ENCODE measurements at places on chromosomes 13 and 19.

DNA sequence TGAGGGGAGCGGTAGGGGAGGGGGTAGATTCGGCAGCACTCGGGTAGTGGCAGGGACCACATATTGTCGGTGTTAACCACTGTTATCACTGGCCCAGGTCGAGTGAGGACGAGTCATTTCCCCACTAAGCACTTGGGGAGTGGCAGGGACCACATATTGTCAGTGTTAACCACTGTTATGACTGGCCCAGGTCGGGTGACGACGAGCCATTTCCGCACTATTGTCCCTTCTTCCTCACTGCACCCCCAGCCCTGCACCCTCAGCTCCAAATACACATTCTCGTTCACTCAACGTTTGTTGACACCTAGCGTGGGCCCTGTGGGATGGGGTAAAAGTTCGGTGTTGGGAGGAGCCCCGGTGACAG, 467 bp upstream of the CLN5 start:
- no peak for DNase-seq

- DNase-seq, result no peak
Observed at GRCh38 chr13:94300401-94300800, 179.1 kb downstream of the DCT start.

- no peak for DNase-seq
Observed at GRCh38 chr13:50760751-50761150, 82.7 kb downstream of the DLEU7 start.

DNA sequence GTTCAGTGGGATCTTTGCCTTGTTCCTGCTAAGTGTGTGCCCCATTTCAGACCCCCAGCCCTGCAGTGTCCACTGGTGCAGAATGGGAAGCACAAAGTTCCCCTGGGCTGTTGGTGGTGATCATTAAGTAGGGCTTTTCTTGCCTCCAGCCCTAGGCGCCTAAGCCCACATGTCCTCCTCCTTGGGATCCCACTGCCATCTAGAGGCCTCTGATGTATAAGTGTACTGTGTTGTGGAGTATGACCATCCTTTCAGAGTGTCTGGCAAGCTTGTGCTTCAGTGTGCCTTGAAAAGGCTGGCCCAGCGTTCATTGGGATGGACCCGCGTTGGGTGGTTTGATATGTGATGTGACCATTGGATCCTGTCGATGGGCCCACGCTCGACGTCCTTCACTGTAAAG, 71.2 kb downstream of the WASF3 start:
- no peak for DNase-seq

DNA sequence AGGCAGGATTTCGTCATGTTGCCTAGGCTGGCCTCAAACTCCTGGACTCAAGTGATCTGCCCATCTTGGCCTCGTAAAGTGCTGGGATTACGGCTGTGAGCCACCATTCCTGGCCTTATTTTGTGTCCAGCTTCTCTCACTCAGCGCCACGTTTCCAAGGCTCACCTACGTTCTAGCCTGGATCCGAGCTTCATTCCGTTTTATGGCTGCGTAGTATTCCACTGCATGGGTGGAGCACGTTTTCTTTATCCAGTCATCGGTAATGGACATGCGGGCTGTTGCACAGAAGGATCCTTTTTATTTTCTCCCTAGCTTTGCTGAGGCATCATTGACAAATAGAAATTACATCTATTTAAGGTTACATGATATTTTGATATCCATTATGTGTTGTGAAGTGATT, 16.6 kb downstream of the ADGRL1 start:
- DNase-seq, result no peak

- no peak for DNase-seq
Observed at GRCh38 chr19:11507370-11508078, 1.9 kb upstream of the ZNF653 start.

DNA sequence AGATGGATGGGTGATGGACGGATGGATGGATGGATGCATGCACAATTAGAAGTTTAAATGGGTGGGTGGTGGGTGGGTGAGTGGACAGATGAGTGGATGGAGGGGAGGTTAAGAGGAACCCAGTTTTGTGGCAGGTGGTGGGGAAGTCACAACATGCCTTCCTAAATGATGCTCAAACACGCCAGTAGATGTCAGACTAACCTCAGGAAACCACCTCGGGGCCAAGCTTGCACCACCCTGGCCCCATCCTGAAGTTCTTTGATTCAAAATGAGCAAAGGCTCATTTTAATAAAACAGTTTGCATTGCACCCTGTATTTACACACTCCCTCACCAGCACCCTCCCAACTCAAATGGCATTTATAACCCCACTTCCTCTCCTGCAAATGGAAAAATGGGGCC, 91.4 kb upstream of the CACNA1A start:
- peak; percentile 14 for DNase-seq

DNA sequence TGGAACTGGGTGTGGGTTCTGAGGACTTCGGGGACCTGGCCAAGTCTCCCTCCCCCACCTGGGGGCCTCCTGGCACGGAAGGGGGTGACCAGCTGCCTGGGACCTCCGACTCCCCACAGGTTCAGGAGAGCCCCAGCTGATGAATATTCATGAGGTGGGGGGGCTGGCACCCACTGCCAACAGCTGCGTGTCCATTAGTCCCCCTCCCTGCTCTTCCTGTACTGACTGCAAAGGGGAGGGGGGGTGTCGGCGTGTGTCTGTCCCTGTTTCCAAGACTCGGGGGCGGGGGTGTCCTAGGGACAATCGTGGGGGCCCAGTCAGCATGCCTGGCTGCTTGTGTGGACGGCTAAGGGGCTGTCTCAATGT, 10.6 kb upstream of the NFIX start:
- no peak for DNase-seq

DNA sequence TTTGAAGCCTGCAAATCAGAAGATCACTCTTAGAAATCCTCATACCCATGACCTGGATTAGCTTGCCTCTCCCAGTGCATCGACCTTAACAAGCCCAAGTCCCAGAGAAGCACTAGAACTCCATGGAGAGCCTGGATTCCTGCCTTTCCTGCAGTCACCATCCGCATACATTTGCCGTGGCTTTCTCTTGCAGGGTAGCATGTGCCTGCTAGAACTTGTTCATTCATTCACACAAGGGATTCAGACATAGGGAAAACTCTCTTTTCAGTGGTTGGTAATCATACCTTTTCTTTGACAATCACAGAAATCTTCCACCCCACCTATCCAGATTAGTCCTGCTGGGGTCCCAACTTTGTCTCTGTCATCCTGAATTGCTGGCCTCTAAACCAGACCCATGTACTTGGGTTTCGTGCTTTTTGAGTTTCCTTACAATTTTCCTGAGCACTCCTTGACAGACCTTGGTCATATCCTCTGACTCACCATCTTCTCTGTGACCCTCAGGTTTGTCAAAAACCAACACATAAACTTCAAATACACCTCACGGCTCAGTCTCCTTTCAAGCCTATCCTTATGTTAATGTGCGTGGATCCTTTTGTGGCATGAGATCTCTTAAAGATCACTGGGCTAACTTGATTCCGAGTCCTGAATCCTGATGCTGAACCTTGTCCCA, 355.0 kb downstream of the MYO16 start:
- DNase-seq, result no peak

- no peak for DNase-seq
Observed at GRCh38 chr13:114011226-114011625, 37.4 kb upstream of the C13orf46 start.

- no peak for DNase-seq
Observed at GRCh38 chr13:68588623-68589022, 1358.5 kb upstream of the PCDH9 start.

- no peak for DNase-seq
Observed at GRCh38 chr13:98577836-98578285, 954 bp upstream of the STK24 start.

DNA sequence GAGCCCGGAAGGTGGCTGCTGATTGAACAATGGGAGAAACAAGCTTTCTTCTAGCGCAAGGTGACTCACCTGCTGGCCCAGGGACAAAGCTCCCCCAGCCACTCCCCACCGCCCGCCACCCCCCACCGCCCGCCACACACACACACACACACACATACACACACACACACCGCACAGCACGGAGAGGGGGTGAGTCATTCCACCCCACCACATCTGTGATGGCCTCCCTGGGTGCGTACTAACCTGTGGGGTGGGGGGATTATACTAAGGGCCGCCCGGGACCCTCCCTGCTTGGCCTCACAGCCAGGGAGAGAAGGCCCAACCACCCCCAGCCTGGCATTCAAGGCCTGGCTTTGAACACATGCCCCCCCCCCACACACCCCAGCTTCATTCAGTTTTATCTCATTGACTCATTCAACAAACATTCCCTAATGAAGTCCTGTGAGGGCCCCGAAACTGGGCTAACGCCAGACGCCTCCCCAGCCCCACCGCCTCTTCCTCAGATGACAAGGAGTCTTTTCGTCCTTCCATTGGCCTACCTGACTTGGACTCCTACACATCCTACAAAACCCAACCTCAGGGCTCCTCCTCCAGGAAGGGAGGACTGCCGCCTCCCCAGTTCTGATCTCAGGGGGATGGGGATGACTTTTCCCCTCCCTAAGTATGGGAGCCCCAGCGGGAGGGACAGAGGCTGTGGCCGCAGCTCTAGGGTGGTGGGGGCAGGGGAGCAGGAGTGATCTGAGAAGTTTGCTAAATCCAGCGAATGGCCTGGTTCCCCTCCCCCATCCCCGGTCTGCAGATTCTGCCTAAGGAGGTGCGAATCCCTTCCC, 5.8 kb upstream of the ONECUT3 start:
- DNase-seq, result no peak

GRCh38 chr13:34161931-34162543, 344.1 kb downstream of the RFC3 start:
- DNase-seq, result peak; percentile 54

- DNase-seq, result no peak
Observed at GRCh38 chr19:46608178-46608577, 7.0 kb downstream of the CALM3 start.

GRCh38 chr19:28453420-28453819, 759.5 kb downstream of the UQCRFS1 start:
- no peak for DNase-seq

- DNase-seq, result no peak
Observed at GRCh38 chr13:50708461-50708860, 135.0 kb downstream of the DLEU7 start.

All from right renal cortex interstitium (tissue), 3 donors.